ENCODE measurements at places on chromosomes 4 and X.

GRCh38 chr4:158811216-158811540, 42.4 kb downstream of the FNIP2 start:
- no peak for DNase-seq

GRCh38 chr4:174554231-174554728, 32.0 kb upstream of the HPGD start:
- no peak for DNase-seq

GRCh38 chr4:183906739-183907651, 1.9 kb downstream of the STOX2 start:
- DNase-seq, result peak; percentile 48

DNA sequence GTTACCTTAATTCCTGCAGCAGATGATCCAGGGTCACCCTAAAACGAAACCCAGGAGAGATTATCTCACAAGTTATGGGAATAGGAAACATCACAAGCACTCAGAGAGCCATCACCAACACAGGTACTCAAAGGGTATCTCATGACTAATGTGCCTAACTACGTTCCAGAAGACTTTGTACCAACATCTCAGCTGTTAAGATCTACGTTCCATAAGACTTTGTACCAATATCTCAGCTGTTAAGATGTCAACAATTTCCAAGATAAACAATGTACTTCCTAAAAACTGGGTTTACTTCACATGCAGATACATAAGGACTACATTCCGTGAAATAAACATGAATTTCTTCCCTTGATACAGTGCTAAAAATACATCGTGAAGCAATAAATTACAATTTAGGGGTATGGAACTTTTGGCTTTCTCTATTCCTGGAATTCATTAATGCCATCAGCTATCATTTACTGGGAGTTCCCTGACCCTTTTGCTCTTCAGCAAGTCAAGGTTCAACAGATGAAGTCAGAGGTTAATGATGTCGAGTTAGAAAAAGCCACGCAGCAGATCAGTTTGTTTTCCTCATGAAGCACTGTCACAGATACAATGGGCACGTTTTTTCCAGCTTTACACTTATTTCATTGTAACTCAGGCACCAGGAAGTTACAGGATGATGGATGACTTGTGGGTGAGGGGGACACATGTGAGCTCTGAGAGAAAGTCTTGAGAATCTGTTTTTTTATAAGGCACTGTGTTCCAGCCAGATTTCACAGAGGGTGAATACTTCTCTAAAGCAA, 127.0 kb upstream of the ETNPPL start:
- no peak for DNase-seq

DNA sequence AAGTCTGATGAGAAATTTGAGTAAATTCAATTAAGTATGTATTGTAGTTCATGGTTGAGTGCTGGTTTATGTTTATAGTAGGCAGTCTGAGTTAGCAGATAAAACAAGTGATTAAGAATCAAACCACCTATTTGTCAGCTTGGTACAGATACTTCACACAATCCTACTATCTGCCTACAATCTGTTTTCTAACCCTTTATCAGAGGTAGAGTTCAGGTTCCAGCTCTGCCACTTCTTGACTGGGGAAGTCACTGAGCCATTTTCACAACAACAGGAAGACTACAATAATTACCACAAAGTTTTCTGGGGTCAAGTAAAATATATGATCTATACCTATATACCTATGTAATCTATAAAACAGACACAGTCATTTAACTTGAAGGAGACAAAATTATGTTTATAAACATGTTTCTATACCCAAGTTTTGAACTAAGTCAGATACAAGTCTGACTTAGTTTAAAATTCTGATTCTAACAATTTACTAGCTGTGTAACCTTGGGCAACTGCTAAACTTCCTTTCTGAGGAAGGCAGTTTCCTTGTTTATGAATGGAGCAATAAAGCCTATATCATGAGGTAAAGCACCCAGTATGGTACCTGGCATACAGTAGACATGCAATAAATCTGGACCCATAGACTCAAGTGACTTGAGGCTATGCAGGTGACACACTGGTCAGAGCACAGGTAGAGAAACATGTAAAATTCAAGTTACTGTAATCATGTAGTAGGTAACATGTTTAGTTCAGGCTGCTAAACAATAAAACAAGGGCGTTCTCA, 37.2 kb upstream of the BDH2 start:
- no peak for DNase-seq

GRCh38 chrX:118637997-118638396, 89.4 kb upstream of the IL13RA1 start:
- no peak for DNase-seq

GRCh38 chr4:48668254-48669017, 111.6 kb downstream of the FRYL start:
- DNase-seq, result no peak

DNA sequence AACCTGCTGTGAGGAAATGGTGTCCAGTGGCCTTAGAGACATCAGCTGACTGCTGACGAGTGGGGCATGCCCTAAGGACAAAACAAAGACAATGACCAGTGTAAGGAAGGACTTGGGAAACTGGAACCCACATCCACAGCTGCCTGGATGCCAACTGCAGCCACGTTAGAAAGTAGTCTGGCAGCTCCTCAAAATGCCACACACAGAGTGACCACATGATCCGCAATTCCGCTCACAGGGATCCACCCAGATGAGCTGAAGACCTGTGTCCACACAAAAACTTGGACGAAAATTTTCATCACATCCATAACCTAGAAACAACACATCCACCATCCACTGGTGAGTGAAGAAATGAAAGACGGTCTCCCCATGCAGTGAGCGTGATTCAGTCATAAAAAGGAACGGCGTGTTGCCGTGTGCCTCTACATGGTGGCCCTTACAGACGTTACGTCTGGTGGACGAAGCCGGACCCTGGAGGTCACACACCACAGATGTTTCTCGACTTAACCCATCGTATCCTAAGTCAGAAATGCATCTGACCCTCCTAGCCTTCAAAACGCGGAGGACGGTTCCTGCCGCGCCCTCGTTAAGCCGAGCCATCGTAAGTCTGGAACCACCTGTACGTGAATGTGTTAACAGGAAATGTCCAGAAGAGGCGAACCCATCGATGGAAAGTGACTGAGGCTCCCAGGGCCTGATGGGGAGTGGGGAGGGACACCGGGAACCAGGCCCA, 40.6 kb upstream of the MXD4 start:
- DNase-seq, result no peak

DNA sequence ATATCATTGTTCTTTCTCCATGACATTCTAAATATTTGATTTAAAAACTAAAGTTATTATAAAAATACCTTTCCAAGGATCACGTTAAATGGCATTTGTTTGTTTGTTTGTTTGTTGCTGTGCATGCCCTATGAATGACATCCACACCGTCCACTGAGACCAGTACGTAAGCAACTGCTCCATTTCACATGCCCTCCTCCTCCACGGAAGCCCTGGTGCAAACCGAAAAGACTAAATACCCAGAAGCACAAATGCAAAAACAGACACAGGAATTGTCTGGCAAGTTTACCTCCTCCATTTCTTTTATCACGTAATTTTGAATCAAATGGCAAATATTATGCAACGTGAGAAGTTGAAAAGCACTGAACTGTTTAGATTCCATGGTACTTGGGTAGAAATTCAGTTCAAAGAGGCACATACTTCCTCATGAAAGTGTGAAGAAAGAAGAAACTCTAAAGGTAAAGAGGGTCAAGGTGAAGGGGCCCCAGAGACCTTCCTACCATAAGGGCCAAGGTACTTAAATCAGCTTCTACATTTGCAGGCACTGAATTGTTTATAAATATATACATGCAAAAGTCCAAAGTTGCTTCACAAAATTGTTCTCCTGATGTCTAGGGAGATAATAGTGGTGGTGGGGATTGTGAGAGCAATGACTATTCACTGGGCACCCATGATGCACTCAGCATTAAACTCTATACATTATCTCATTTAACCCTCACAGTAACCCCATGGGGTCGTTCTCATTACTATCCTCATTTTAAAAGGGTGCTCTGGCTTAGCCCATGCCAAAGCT, 23.4 kb downstream of the IRF2 start:
- DNase-seq, result no peak

GRCh38 chr4:76251441-76252270, at the start of gene FAM47E:
Gene FAM47E, plus strand, starts transcription at chr4:76251721. Its CDS starts 26 bp downstream, at chr4:76251747.
- peak; percentile 77 for DNase-seq

DNA sequence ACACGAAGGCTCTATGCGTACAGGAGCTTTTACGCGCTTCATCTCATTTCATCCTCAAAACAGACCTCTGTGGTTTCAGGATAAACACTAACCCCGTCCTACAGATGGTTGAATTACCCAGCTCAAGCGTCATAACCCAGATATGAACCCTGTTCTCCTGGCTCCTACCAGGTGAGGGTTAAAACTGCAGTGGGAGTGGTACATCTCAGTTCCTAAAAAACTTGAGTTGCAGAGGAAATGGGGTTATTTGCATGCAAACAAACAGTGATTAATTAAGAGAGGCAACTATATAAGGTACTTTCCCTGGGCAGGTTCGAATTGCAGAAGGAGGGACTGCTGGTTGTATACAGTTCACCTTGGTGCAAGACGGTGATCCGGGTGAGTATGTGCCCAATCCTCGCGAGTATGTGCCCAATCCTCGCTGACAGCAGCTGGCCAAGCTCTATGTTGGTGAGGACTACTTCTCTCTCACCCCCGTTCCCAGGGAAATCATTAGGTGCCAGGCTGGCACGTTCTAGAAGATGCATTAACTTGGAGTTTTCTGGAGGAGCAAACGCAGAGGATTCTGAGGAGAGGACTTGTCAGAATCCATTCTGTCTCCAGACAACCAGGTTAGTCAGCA, 72.6 kb downstream of the FHDC1 start:
- no peak for DNase-seq

DNA sequence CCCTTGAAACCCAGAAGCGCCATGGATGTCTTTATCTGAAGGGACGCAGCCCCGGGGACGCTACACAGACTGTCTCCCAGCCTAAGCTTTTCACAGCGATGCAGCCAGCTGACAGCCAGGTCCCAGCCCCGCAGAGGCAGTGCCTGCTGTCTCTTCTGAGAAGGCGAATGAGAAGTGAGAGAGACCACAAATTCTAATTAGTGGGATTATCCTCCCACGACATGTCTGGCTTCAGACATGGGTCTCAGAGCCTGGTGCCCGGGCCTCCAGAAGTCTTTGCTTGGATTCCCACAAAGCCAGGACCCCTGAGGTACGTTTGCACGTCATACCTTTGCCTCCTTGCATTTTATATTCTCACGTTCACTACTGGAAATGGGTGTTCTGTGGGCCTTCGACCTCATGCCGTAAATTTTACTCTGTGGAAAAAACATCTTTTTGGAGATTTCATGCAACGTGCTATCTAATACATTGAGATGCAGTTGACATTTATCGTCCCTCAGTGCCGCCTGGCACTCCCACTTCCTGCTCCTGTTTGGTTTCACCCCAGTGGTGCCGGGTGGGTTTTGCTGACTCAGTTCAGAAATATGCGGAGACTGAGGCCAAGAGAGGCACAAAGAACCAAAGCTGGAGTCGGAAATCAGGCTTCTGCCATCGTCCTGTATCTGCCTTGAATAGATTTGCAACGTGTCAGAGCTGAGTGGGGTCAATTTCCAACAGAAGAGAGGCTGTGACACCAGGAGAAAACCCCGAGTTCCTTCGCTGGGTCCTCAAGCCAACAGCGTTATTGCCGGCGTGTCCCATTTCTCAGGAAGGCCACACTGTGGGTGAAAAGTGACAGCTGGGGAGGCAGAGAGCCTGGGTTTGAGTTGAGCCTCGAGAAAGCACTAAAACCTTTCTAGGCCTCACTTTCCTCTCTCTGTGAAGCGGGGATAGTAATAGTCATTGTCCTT, 114.4 kb downstream of the STK32B start:
- no peak for DNase-seq

GRCh38 chr4:91057871-91058270, 930.7 kb downstream of the CCSER1 start:
- no peak for DNase-seq

Measured in neuronal stem cell (in vitro differentiated cells).